Activated T-cell treated with anti-CD3 and anti-CD28 coated beads, Interleukin-2, amount 50 U/mL, for 4 hours (primary cell): ENCODE measurements at places on chromosomes 1 and 21. TPM values are rescaled to one million over a fixed set of nuclear protein-coding genes. Genes with fewer than 3 reads are reported as not detected.

The KRTAP27-1 gene
- total RNA-seq: not detected

The APOBEC4 gene
- not detected for total RNA-seq

The OR2T2 gene
- total RNA-seq: not detected

The RGS2 gene
- total RNA-seq: 9.7 TPM

The ZBTB17 gene
- total RNA-seq: 74.2 TPM

The CD2 gene
- 393 TPM for total RNA-seq

The UBQLN4 gene
- 52.9 TPM for total RNA-seq

The GREM2 gene
- not detected for total RNA-seq

The TMEM82 gene
- total RNA-seq: not detected

The CELSR2 gene
- total RNA-seq: 1.5 TPM

The AGO3 gene
- total RNA-seq: 22.8 TPM

The FMN2 gene
- total RNA-seq: not detected

The MTF2 gene
- 42.3 TPM for total RNA-seq

The DEPDC1 gene
- 0.20 TPM for total RNA-seq

The SSU72 gene
- 148 TPM for total RNA-seq

The ARHGAP30 gene
- 103 TPM for total RNA-seq

The AQP10 gene
- total RNA-seq: not detected

The THRAP3 gene
- total RNA-seq: 142 TPM

The ZNF692 gene
- 59.8 TPM for total RNA-seq

The DMBX1 gene
- not detected for total RNA-seq

The TEDDM1 gene
- total RNA-seq: not detected

The LIPI gene
- not detected for total RNA-seq

The CYP4A22 gene
- total RNA-seq: not detected

The DARS2 gene
- total RNA-seq: 35.5 TPM

The NUP210L gene
- total RNA-seq: 0.08 TPM

The OPTC gene
- total RNA-seq: not detected

The LCE2C gene
- not detected for total RNA-seq

The SPRR2F gene
- total RNA-seq: not detected

The KRTAP11-1 gene
- not detected for total RNA-seq

The KRTAP19-1 gene
- not detected for total RNA-seq

The TTC24 gene
- total RNA-seq: 10.9 TPM

The AMY1A gene
- not detected for total RNA-seq

The TNFRSF4 gene
- 735 TPM for total RNA-seq

The THEM5 gene
- total RNA-seq: not detected

The LY9 gene
- 8.9 TPM for total RNA-seq

The SYCP1 gene
- not detected for total RNA-seq

The SPRR5 gene
- not detected for total RNA-seq

The TSACC gene
- 0.43 TPM for total RNA-seq

The ARHGEF11 gene
- total RNA-seq: 1.4 TPM

The ITPKB gene
- 26.2 TPM for total RNA-seq

The TMEM200B gene
- total RNA-seq: 1.7 TPM

The IL22RA1 gene
- total RNA-seq: 0.08 TPM

The ACTN2 gene
- 0.24 TPM for total RNA-seq

The OR10J1 gene
- not detected for total RNA-seq

The OLIG1 gene
- not detected for total RNA-seq

The CLDN8 gene
- total RNA-seq: not detected

The MYBPH gene
- not detected for total RNA-seq

The CITED4 gene
- total RNA-seq: 3.1 TPM
